ENCODE measurements at places on chromosomes 6 and 20. TPM values are rescaled to one million over a fixed set of nuclear protein-coding genes. Genes with fewer than 3 reads are reported as not detected.

Gene ZNF337
- 14.2 TPM for total RNA-seq

Gene RNF217
- 20.5 TPM for total RNA-seq

Gene CST4
- not detected for total RNA-seq

Gene CRISP3
- total RNA-seq: not detected

Gene ABHD16B
- total RNA-seq: not detected

Gene FNDC1
- not detected for total RNA-seq

Gene ADGRB3
- not detected for total RNA-seq

Gene OR2J3
- total RNA-seq: not detected

Gene RIMS1
- total RNA-seq: 0.67 TPM

Gene MEI4
- not detected for total RNA-seq
